IMR-90 (cell line): ENCODE measurements at places on chromosomes 12 and 14. TPM values are rescaled to one million over a fixed set of nuclear protein-coding genes. Genes with fewer than 3 reads are reported as not detected.
A peak's percentile ranks its signal among the peaks of the same experiment; 100 is the strongest.

DNA sequence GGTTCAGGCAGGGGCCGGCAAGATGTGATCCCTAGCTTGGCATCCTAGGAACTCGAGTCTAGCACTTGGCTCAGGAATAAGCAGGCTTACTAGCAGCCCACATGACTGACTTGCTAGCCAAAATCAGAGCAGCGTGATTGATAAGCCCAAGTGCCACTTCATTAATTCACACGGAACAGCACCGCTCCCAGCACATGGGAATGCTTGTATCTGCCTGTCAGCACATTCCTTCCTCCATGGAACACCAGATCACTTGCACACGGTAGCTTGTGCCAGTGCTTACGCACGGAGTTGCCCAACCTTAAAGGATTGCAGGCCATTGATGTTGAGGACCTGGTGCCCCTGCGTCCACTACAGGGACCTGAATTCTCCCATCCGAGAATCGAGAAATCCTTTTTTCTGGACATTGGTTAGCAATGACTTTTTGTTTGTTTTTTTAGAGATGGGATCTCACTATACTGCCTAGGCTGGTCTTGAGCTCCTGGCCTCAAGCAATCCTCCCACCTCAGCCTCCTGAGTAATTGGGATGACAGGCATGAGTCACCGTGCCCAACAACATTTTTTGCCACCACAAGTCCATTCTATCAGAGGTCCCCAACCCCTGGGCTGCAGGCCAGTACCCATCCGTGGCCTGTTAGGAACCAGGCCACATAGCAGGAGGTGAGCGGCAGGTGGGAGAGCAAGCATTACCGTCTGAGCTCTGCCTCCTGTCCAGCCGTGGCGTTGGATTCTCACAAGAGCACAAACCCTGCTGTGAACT, 30.6 kb upstream of the TSPAN9 start:
- DNase-seq: no peak

GRCh38 chr12:64876388-64877071, 52.1 kb downstream of the TBC1D30 start:
- DNase-seq: no peak

- no peak for DNase-seq
Observed at GRCh38 chr12:2651068-2651965, 143.5 kb upstream of the FKBP4 start.

DNA sequence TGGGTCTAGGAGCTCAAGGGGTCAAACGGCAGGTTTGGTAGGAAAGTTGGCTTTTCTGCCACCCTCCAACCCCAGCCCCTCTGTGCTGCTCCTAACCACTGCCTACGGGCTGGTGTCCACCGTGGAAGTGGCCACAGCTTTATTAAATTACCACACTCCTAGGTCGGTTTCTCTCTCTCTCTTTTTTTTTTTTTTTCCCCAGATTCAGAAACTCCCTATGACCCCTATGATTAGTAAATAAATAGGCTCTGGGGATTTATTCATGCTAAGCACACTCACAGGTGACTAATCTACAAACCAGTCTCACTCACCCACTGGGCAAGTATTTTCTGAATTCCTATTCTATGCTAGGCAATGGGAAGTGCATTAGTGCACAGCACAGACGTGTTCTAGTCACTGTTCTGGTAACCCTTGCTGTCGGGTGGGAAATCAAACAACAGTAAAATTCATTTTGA, 8.7 kb upstream of the DDX47 start:
- DNase-seq: peak; percentile 95

DNA sequence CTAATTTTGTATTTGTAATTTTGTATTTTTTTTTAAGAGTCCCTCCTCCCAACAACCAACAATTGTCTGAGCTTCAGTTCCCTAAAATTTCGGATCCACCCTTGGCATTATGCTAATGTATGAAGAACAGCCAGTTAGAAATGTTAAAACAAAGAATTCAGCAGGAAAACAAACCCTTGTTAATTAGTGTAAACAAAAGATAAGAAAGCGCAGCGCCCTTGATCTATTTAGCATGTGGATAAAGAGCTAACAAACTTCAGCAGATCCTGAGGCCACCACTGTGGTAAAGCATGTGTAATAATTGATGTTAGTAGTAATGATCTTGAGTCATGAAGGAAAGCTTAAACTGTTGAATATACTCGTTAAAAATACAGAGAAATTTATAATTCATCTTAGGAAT, 199.8 kb downstream of the TMX1 start:
- no peak for DNase-seq

DNA sequence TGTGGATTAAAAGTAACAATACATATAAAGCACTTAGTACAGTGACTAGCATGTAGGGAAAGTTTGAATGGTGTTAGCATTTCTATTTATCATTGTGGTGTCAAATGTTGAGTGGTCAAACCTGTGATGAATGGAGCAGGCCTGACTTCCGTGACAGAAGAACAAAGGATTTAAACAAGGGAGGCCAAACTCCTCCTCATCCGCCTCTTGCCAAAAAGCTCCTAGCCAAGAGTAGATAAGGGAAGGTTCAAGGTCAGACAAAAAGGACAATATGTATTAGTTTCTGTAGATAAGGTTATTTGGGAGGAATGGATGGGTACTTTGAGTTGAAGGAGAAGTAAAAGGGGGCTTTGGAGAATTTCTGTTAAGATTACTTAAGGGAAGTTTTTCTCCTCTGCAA, 6.5 kb downstream of the RNASE7 start:
- no peak for DNase-seq

DNA sequence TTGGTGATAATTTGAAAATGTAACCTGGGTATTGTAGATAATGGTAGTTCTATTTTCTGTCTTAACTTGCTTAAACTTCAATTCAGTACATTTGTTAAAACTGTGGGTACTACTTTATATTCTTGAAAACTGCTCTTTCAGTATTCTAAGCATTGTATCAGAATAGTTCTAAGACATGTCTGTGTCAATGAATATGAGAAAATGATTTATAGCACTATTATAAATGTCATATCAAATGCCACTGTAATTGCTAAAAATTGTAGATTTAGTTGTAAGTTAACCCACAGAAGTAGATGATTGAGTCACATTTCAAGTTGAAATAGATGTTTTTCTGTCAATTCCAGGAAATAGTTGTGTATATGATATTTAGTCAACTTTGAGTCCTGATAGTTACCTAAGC, 2.4 kb downstream of the NAA30 start:
- DNase-seq: no peak

Gene MANSC4
- polyA plus RNA-seq: not detected in 2 replicates

Gene INHBE
- polyA plus RNA-seq: 1.2 and 1.7 TPM in 2 replicates

Gene COX8C
- polyA plus RNA-seq: not detected in 2 replicates
